ENCODE measurements at places on chromosomes 6 and 20. TPM values are rescaled to one million over a fixed set of nuclear protein-coding genes. Genes with fewer than 3 reads are reported as not detected.

GRCh38 chr6:71194724-71195123 lies 93.9 kb upstream of the OGFRL1 start:
- no peak for DNase-seq

- DNase-seq = no peak
Measured at GRCh38 chr20:5171064-5171789, 44.4 kb downstream of the CDS2 start.

DNA sequence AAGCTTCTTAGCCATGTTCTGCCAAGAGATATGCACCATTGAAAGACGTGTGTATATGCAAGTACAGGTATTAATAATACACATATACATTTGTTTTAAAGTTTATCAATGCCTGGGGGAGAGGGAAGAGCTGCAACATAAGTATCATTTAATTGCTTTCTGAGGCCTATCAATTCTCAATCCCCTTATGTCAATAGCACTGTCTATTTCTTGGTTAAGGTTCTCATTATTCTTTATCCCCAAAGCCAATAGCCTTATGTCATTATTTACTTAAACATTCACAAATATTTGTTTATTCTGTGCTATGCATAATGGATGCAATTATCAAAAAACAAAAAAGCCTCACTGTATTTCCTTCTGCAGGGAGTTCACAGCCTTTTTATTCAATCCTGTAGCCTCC lies 350.3 kb upstream of the KCNQ5 start:
- no peak for DNase-seq

GRCh38 chr6:127641905-127642304 lies 64.9 kb downstream of the C6orf58 start:
- peak; percentile 39 for DNase-seq

GRCh38 chr6:166582258-166582657 lies 4.2 kb downstream of the RAMACL start:
- DNase-seq = no peak

DNA sequence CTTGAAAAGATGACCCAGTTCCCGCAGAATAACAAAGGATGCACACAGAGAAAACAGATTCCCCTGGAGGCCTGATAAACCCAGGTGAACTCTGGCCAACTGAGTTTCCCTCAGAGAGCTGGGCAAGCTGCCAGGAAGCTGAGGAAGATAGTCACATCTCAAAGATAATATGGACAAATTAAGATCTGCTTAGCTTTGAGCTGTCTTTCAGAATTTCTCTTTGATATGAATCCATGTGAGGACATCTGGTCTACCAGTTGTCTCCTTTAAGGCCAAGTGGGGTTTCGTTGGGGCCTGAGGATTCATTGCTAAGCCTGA lies 59.5 kb downstream of the ID4 start:
- DNase-seq = no peak

The CYP21A2 gene
- polyA plus RNA-seq = not detected

The TENT5A gene
- 0.79 TPM for polyA plus RNA-seq

The PTGIS gene
- polyA plus RNA-seq = 0.05 TPM

Measured in A549 (cell line).